ENCODE measurements at places on chromosomes 7 and 10.
A peak's percentile ranks its signal among the peaks of the same experiment; 100 is the strongest.

DNA sequence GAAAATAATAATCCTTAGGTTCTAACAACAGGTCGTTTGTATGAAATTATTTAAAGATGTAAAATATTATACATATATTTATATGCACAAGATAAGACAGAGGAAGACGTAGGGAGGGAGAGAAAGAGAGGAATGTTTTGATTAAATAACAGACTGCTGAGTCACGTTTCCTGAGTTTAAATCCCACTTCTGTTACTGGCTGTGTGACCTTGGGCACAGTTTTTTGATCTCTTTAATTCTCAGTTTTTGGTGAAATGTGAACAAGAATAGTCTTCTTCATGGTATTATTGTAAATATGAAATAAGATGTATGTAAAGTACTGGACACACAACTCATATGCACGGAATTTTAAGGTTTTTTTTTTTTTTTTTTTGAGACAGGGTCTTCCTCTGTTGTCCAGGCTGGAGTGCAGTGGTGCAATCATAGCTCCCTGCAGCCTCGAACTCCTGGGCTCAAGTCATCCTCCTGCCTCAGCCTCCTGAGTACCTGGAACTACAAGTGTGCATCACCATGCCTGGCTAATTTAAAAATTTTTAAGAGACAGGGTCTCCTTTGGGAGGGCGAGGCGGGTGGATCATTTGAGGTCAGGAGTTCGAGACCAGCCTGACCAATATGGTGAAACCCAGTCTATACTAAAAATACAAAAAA, 42.6 kb downstream of the BAMBI start:
- no peak for DNase-seq

- no peak for DNase-seq
Observed at GRCh38 chr10:70551466-70551865, 51.1 kb downstream of the PRF1 start.

DNA sequence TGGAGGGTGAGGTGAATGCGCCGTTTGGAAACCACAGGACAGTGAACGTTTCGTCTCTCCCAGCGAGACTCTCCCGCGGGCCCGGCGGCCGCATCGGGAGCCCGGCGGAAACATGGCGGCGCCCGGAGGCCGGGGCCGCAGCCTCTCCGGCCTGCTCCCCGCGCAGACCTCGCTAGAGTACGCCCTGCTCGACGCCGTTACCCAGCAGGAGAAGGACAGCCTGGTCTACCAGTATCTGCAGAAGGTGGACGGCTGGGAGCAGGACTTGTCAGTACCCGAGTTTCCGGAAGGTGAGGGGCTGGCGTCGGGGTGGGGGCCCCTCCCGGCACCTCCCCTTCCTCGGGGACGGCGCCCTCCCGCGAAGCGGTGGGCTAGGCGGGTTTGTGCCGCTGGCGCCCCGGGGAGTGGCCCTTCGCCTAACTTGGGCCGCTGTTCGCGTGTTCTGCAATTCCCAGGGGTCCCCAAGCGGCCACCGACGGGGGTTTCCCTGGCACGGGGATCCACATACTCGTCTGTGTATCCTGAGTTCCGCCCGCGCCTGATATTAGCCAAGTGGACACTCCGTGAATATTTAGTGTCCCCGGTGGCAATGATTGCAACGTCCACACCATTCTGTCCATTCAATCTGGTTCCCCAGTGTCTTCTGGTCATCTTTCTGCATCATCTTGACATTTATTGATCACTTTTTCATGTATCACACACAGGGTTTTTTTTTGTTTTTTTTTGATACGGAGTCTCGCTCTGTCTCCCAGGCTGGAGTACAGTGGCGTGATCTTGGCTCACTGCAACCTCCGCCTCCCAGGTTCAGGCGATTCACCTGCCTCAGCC, 514 bp downstream of the NHLRC2 start:
- peak; percentile 79 for DNase-seq

GRCh38 chr10:16231176-16231575, 205.6 kb upstream of the PTER start:
- DNase-seq: no peak

- no peak for DNase-seq
Observed at GRCh38 chr10:47165711-47166404, 134.1 kb upstream of the GDF10 start.

- DNase-seq: no peak
Observed at GRCh38 chr10:102783568-102783967, 39.8 kb downstream of the WBP1L start.

- no peak for DNase-seq
Observed at GRCh38 chr7:2638224-2638991, 6.6 kb downstream of the TTYH3 start.

- DNase-seq: no peak
Observed at GRCh38 chr7:36303202-36304098, 86.2 kb upstream of the ANLN start.

DNA sequence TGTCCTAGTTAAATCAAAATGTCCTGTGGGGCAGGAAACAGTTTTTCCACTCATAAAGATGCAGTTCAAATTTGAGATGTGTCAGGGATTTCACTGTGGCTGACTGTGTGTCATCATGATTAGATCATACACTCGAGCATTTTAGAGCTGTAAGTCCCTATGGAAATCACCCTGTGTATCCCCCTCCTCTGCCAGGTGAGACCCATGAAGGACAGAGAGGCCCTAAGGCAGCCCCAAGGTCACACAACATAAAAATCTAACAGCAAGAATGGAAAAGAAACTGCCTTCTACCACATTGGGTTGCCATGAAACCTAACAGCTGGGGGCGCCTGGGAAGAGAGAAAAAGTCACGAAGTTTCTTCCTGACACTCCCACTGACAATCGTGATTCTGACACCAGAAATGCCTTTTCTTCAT, 135.8 kb downstream of the KCNMA1 start:
- no peak for DNase-seq

DNA sequence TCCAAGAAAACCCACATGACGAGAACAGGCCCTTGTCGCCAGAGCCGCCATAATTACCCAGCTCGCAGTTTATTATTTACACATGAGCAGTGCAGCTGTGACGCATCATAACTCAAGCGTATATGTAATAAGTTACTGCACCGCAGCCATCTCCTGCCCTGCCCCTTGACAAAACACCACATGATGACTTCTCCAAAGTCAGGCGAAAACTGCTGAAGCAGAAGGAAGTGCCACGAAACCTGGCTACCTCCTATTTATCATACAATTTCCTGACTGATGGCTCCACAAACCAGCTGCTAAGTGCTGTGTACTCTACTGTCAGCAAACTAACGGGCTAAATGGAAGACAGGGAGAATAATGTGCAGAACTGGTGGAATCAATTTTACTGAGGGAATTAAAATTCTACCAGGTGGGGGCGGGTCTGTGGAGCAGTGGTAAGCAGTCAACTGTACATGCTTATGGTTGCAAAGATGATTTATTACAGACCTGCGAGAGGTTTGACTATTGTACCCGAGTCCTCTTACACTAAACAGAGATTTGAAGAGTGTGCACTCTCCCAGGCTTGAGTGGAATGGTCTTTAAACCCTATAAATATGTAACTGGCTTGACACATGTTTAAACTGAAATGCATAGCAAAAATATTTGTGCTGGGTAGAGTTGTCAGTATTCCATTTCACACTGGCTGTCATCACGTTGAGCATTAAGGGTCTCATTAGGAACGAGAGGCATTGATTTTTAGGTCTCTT, 156.0 kb downstream of the GLI3 start:
- no peak for DNase-seq

DNA sequence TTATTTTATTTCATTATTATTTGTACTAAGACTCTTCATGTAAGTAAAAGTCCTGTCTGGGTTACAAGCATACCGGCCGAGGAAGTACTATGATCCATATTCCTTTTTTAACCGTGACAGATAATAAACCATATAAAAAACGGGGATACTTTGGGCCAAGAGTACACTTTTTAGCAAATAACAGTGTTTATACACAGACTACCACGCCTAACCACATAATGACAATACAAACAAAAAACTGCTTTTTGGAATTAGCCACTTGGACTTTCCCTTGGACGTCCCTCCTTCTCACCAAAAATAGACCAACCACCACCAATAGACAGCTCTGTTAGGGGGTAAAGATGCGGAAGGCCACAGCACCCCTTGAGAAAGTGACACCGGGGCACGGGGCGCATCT, 800 bp downstream of the MINDY3 start:
- no peak for DNase-seq

GRCh38 chr10:22837351-22837750, 90.5 kb upstream of the ARMC3 start:
- DNase-seq: no peak

DNA sequence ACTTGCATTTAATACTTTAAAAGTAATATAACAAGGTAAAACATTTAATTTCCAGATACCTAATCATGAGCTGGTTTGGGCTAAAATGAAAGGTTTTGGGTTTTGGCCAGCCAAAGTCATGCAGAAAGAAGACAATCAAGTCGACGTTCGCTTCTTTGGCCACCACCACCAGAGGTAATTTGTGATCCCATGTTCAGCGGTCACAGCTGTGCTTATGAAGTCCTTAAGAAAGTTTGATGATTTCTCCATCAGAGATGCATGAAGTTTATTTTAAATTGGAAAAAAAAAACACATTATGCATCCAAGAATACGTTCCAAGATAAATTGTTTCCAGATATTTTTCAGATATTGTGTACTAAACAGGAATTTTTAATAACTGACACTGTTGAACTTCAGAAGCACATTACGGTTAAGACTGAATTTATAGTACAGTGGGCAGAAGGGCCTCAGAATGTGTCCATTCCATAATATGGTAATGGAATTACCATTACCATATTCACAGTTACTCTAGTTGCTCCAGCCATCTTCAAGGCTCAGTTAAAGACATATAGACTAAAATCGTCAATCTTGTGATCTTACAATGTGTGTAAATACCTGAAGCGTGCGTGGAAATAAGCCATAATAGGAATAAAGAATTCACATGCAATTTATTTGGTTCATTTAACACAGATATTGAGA, 106.8 kb downstream of the ZMYND11 start:
- DNase-seq: no peak

- no peak for DNase-seq
Observed at GRCh38 chr7:17706275-17706674, 234.0 kb downstream of the SNX13 start.

DNA sequence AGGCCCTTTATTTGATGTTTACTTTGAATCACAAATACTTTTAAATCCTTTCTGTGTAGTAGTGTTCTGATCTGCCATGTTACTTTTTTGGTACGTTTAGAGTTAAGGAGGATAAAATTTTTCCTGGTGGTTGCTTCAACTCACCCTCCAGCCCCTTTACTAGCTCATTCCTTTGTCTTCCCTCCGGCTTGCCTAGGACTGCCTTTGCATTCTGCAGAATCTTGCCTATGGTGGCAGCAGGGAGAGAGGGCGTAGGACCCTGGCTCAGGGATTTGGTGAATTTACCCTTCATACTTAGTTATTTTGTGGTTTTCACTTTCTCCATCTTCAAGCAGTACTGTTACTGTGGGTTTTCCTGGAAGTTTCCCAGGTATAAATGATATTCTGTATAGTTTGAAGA, 833.5 kb downstream of the XPNPEP1 start:
- DNase-seq: no peak

DNA sequence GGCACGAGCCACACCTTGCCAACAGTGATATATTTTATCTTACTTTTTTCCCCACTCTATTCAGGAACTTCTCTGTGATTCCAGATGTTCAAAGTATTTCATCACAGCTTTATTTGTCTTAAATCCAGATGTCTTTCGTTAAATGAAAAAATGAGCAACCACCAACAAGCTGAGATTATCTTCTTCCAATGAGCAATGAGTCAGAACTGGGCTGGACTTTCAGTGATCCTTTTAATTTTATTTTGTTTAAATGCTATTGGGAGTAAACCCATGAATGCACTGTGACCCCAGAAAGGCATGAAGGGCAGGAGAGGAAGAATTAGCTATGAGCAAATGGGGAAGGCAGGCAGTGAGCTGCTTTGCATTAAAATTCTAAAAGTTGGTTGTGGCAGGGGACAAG, 77.6 kb upstream of the IMMP2L start:
- DNase-seq: no peak

DNA sequence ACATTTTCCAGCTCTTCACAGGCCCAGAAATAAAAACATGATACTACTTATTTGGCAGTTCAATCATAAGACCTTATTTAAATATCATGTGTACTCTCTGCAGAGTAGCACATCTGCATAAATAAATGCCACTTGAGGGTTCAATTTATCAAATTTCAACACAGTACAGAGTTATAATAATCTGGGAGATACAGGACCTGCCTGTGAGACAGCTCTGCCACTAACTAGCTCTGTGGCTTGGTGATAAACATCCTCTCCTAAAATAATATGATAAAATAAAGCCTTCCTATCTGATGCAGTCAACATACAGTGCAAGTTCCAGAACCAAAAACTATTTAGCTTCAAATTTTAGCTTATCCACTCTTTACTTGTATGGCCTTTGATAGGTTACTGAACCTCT, 90.9 kb upstream of the GATAD1 start:
- DNase-seq: no peak

- no peak for DNase-seq
Observed at GRCh38 chr7:82183634-82184033, 259.9 kb downstream of the CACNA2D1 start.

DNA sequence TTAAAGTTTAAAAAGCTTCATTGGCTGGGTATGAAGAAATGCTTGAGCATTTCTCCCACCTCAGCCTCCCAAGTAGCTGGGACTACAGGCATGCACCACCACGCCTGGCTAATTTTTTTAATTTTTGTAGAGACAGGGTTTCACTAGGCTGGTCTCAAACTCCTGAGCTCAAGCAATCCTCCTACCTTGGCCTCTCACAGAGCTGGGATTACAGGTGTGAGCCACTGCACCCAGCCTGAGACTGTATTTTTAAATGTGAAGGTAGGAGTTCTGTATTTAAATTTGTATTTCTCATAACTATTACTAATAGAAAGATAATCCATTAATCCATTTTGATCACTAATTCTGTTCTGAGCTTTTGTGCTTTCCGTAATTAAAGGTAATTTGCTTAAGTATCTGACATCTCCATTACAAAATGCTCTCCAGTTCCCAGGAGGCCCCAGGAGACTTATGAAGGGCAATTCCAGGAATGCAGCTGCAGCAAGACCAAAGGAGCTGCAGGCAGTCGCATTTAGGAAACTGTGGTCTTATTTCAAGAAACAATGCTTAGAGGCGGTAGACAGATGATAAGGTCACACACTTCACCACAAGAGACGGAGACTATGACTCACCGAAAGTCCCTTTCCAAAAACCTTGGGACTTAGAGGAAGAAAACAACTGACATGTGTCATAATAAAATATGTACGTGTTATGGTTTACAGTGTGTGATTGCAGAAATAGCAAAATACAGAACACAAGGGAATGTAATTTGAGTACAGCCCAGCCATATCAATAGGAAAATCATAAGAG, 23.3 kb downstream of the YAE1 start:
- DNase-seq: peak; percentile 60

DNA sequence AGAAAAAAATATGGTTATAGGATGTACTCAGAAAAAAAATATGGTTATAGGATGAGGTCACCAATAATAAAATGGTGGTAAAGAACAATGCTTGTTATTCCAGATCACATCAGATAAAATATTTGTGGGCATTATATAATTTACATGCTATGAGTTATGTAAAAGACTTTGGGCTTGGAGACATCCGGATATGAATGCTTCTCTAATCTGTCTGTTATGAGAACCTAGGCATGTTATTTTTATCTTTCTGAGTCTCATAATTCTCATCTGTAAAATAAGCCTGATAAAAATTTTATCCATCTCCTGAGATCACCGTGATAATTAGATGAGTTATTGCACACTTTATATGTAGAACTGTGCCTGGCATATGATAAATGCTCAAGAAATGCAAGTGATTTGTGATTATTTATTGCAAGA, 37.8 kb downstream of the DKK1 start:
- no peak for DNase-seq

GRCh38 chr7:112638675-112639400, 151.4 kb downstream of the TMEM168 start:
- no peak for DNase-seq

All from H1 (cell line).